ENCODE measurements at places on chromosomes 1 and 21.
A peak's percentile ranks its signal among the peaks of the same experiment; 100 is the strongest.

DNA sequence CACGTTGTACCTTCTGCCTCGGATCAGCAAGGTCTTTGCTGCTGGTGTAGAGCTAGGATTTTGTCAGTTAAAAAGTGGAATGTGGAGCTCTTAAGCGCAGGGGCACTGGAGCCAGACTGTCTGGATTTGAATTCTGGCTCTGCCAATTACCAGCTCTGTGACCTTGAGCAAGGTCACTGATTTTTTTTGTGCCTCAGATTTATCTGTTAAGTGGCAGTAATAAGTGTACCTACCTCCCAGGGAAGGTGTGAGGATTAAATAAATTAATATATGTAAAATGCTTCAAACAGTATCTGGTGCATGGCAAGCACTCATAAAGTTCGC lies 40.3 kb downstream of the UBE2U start:
- DNase-seq, result no peak

DNA sequence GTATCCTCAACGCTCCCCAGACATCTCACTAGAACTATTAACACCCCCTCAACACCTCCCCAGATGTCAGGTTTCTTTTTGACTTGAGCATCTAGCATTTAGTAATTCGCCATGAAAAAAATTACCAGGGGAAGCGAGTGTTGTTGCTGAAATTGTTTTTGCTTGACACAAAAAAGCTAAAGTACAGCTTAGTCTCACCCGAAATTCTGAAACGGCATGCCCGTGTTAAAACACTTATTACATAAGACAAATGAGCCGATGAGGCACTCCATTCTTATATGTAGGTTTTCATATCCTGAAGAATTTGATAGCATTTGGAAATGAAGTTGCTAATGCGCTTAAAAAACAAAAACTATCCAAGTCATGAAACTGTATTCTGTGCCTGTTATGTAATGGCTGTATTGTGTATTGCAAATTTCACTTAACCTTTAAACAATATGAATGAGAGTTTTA lies 1.3 kb upstream of the NRIP1 start:
- no peak for DNase-seq

- no peak for DNase-seq
These were observed 12.5 kb downstream of the AADACL3 start for GRCh38 chr1:12728391-12728790.

- peak; percentile 63 for DNase-seq
These were observed 116.6 kb upstream of the HIVEP3 start for GRCh38 chr1:42035205-42035829.

DNA sequence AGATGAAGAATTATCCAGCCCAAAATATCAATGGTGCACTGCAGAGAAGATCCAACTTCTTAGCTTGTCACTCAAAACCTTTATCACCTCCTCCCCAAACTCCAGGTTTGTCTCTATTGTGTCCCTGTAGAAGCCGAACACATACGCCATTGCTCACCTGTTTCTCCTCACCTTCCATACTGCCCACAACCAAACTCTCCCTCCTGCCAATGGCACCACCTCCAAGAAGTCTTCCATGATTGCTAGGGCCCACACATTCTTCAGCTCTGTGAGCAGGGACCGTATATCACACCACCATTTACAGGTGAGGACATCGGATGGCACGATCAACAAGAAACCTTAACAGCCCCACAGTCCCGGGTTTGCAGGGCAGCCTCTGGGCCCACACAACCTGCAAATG lies 2.2 kb downstream of the LAPTM5 start:
- DNase-seq, result no peak

GRCh38 chr1:54919367-54920359 lies 32.7 kb upstream of the DHCR24 start:
- DNase-seq, result no peak

DNA sequence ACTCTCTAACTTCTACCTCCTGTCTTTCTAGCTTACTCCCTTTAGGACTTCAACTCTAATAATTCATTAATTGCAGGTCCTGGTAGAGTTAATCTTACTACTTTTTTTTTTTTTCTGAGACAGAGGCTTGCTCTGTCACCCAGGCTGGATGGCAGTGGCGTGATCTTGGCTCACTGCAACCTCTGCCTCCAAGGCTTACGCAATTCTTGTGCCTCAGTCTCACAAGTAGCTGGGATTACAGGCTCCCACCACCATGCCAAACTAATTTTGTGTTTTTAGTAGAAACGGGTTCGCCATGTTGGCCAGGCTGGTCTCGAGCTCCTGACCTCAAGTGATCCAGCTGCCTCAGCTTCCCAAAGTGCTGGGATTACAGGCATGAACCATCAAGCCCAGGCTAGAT lies 15.7 kb downstream of the BTBD8 start:
- DNase-seq, result no peak

DNA sequence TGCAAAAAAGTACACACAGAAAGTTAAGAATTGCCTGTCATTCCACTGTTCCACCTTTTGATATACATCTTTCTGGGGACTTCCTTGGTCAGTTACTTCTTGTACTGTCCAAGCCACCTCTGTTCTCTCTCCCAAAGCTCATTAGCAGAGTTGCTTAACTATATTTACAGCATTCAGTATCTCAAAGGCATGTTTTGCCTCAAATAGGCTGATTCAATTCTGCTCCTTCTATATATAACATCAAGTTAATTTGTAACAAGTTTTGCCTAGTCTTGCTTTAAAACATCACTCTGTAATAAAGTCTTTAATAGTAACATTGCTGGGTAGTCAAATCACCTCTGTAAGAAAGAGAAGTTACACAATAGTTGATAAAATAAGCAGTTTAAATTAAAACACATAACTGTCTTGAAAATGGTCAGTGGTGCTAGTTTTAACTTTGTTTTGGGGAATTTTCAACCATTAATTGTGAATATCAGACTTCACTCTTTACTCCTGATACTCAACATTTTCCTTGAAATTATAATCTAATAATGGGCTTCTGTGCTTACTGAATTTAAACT lies 35.7 kb downstream of the EDARADD start:
- no peak for DNase-seq

- DNase-seq, result peak; percentile 38
These were observed 29.1 kb downstream of the TTC39A start for GRCh38 chr1:51301152-51301843.

DNA sequence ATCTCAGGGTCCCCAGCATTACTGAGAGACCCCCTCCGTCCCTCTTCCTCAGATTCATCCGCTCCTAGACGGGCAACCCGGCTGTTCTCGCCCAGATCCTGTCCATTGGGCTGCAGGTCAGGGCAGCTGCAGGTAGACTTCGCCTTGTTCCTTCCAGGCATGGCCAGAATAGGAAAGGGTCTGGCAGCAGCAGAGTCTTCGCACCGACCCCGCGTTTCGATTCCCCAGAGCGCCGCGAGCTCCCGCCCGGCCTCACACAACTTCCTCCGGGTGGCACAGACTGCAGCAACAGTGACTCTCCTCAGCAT lies 265 bp downstream of the NRDC start:
- no peak for DNase-seq

DNA sequence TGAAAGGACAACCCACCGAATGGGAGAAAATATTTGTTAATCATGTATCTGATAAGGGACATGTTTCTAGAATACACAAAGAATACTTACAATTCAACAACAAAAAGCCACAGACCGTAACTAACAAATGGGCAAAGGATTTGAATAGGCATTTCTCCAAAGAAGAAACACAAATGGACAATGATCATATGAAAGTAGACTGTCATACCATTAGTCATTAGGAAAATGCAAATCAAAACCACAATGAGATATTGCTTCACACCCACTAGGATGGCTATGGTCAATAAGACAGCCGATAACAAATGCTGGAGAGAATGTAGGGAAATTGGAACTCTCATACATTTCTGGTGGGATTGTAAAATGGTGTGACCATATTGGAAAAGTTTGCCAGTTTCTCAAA lies 367.2 kb upstream of the SGIP1 start:
- no peak for DNase-seq

DNA sequence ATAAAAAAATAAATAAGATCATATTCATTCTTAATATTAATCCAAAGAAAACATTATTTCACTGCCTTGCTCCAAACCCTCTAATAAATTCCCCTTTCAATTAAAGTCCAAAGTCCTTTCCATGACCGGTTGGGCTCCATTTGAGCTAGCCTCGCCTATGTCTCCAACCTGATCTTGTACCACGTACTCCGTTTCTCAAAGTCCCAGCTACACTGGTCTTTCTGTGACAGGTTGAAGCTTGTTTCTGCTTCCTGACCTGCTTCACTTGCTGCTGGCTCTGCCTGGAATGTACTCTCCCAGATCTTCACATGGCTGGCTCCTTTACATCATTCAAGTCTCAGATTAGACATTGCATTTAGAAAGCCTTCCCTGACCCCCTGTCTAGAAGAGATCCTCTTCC lies 16.4 kb downstream of the RPL5 start:
- no peak for DNase-seq

GRCh38 chr1:54248966-54249365 lies 49.0 kb downstream of the MRPL37 start:
- peak; percentile 30 for DNase-seq

DNA sequence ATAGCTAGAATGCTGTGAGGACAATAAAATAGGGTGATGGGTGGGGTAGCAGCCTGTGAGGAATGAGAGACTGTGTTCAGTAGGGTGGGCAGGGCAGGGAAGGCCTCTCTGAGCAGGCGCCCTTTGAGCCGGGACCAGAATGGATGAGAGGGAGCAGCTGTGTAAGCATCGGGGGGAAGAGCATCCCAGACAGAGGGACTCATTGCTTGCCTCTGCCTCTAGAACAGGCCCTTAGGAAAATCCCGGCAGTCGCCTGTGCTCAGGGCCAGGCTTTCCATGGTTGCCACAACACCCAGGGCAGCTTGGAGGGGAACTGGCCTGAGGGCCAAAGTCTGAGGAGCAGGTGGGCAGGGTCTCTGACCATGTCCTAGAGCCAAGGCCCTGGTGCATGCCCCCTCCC lies 774 bp downstream of the SLC2A7 start:
- no peak for DNase-seq

DNA sequence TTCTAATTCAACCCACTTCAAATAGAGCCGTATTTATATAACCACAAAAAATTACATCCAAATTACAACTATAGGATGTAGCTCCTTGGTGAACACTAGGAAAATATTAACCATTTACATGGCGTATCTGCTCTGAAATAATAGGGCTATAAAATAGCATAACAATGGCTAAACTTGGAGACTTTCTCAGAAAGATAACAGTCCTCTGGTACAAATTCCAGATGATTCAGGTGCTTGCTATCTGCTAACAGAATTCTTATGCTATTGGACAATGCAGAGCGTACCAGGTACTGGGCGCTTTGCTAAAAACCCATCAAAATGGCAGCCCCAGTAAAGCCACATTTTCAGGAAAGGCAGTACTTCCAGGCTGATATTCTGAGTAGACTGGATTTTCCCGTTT lies 209.7 kb upstream of the C8B start:
- no peak for DNase-seq

GRCh38 chr1:159935719-159936272 lies 9.6 kb downstream of the IGSF9 start:
- peak; percentile 37 for DNase-seq

All from EH (cell line).